RPMI7951 (cell line): ENCODE measurements at places on chromosomes 5 and 9. TPM values are rescaled to one million over a fixed set of nuclear protein-coding genes. Genes with fewer than 3 reads are reported as not detected.
A peak's percentile ranks its signal among the peaks of the same experiment; 100 is the strongest.

GRCh38 chr9:91060520-91061343 lies 259.1 kb downstream of the SYK start:
- DNase-seq: peak; percentile 91

DNA sequence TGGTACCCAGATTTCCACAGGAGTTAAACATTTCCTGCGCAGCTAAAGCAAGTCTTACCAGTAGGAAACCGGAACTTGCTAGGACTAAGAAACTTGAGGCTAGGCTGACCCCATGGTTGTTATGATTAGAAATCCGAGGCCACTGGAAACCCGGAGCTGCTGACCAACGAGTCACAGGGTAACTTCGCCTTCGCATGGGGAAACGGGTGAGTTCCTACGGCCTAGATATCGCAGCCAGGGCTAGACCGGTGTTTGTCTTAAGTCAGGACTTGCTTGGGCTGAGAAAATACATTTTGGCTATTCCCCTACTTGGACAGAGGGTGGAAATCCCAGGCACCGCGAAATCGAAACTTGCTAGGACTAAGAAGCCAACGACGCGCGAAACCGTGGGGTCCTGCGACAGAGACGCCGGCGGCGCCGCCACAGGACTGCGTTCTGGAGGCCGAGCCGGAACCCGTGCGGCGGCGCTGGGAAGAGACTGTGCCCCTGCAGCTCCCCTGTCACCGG lies 1.6 kb upstream of the ANXA2R start:
- peak; percentile 78 for DNase-seq

- DNase-seq: no peak
Observed at GRCh38 chr5:134540747-134541733, 15.6 kb downstream of the JADE2 start.

DNA sequence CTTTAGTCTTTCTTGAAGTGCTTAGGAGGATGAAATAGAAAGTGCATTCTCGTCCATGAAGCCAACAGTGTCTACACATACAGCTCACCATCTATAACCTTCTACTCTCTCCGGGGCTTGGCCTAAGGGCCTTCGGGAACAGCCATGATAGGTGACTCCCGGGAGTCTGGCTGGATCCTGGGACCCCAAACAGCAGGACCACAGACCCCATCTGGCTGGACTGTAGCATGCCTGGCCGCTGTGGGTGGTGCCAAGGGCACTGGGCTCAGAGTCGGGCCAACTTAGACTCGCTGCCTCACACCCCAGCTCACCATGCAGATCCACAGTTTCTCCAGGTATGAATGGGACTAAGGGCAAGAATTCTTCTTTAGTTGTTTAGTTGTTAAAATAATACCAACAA lies 16.3 kb downstream of the GABBR2 start:
- no peak for DNase-seq

GRCh38 chr5:112656451-112656850 lies 81.2 kb upstream of the APC start:
- DNase-seq: no peak

Gene TSTD2
- total RNA-seq: 14.1 and 14.5 TPM in 2 replicates

GRCh38 chr9:93673839-93674334 lies 97.5 kb downstream of the PHF2 start:
- DNase-seq: no peak

DNA sequence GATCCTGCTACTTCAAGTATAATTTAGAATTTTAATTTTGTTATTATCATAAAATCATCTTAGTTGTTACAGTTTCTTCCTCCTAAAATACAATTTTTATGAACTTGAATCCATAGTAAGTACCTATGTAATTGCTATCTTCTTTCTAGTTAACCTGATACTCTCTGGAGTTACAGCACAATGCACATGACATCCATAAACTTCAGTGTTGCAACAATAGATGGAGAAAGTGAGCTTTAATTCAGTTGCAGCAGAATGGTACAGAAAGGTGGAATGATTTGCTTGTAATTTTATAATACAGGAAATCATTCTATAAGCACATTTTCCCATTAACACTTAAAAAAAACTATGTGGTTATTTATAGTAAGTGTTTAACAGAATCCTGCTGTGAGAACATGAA lies 372.0 kb downstream of the CDH9 start:
- no peak for DNase-seq

Gene TTC16
- not detected in 2 replicates for total RNA-seq

- no peak for DNase-seq
Observed at GRCh38 chr9:95820074-95820473, 55.4 kb upstream of the ERCC6L2 start.

DNA sequence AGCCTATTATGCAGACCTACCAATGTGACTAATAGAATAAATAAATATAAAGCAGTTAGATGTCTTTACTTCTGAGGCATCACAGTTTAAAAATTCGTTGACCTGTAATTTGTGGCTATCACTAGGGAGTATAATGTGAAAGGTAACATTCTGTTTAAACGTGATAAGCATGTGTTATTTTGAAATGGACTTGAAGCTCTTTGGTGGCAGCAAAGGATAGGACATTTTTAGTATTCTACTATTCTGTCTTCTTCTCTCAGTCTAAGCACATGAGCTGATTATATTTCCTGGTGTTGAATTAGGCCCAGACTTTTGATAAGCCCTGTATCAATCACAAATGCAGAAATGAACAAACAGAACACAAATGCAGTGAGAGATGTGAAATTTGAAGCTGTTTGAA lies 974.0 kb upstream of the CDH10 start:
- no peak for DNase-seq

Gene FOXD4L4
- total RNA-seq: 0.20 TPM in 1 of 2 replicates, not detected in the other

DNA sequence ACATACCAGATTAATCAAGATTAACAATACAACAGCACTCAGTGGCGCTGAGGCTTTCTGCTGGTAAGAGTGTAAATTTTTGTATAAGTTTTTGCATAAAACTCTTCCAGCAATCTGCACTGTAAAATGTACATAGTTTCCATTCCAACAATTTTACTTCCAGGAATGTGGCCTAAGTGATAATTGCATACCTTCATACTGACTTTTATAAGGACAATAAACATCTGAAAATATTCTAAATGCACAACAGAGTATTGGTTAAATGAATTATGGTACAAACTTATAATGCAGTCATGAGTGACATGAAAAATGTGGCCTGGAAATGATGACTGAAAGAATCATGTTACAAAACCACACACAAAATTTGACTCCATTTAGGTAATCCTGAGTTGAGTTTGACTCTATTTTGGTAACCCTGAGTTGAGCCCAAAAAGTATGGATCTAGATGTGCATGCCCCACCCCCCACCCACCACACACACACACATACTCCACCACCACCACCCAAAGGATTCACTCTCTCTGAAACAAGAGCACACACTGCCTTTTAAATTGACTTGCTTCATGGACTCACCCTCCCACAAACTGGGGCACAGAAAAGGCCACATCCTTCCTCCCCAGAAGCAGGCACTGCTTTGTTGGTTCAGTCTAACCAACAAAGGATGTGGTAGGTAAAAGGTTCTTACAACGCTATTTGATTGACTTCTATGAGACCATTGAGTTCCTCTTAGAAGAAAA lies 137.6 kb downstream of the SUSD1 start:
- DNase-seq: peak; percentile 48

DNA sequence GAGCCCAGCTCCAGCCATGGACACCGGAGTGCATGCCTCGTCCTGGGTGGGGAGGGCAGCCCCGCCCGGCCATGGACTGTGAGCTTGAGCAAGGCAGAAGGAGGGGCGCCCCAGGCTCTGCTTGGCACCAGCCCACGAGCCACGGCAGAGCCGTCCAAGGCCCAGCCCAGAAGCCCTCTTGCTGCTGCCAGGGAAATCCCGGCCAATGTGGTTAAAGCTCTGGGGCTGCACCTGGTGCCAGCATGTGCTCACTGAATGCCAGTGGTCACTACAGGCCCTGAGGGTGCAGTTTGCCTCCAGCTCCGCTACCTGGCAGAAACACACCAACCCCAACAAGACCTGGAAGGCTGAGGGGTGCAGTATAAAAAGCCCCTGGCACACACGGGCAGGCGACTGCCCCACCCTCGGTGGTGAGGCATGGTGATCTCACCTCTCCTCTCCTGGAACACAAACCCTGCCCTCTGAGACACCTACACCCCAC lies 11.8 kb downstream of the BRD3 start:
- DNase-seq: peak; percentile 79

- DNase-seq: no peak
Observed at GRCh38 chr5:157989296-157989695, 130.4 kb upstream of the CLINT1 start.

GRCh38 chr9:135447126-135447525 lies 32.5 kb upstream of the PPP1R26 start:
- DNase-seq: no peak

- DNase-seq: peak; percentile 47
Observed at GRCh38 chr5:56829137-56829908, 14.0 kb downstream of the MAP3K1 start.

GRCh38 chr9:79149585-79149984 lies 422.2 kb upstream of the TLE4 start:
- no peak for DNase-seq

DNA sequence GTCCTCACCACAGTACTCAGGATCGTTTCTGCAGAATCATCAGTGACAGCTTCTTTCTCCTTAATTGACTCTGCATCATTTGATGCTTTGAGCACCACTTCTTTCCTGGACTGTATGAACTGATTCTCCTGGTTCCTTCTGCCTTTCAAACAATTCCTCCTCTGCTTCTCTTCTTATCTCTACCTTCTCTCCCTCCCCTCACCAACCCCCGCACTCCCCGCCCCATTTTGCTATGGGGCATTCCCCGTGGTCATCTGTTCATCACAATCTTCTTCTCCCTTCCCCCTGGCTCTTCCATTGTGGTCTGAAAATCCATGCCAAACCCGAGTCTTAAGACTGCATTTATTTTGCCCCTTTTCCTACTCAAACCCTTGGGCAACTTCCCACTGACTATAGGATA lies 57.9 kb downstream of the FAM78A start:
- DNase-seq: no peak

Gene PCDHB3
- total RNA-seq: 0.12 and 0.20 TPM in 2 replicates

DNA sequence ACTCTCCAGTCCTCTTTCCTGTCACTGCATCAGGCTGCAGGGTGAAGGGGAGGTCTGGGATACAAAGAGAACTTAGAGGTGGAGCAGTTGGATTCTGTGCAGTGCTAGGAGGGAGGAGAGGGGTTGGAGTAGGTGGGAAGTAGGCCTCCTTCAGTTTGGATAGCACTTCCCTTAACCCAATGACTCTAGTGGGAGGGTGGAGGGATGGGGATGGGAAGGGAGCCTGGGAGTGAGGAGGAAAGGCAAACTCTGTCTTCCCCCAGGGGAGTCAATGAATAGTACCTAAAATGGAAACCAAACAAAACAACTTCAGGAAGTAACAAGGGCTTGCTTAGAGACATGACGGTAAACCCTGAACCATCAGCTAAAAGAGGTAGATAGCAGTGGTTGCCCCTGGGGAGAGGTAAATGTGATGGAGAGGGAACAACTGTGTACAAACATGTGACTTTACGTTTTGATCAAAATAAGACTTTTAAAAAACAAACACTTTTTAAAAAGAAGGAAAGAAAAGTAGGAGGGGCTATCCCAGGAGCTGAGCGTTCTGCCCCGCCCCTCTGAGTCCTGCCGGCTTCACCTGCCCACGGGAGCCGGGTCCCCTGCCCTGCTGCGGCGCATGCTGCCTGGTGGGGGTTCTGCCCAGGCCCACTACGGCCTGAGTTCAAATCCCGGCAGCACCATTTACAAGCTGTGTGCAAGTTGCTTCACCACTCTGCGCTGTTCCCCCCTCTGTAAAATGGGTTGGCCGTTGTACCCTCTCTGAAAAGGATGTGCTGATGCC lies 30.9 kb downstream of the GSN start:
- no peak for DNase-seq

Gene FOXD4L5
- total RNA-seq: not detected in 2 replicates

GRCh38 chr9:125190361-125190801 lies 778 bp upstream of the PPP6C start:
- no peak for DNase-seq

Gene ZNF354B
- total RNA-seq: 2.6 and 6.1 TPM in 2 replicates

GRCh38 chr9:132069046-132069898 lies 10.4 kb downstream of the MED27 start:
- no peak for DNase-seq

DNA sequence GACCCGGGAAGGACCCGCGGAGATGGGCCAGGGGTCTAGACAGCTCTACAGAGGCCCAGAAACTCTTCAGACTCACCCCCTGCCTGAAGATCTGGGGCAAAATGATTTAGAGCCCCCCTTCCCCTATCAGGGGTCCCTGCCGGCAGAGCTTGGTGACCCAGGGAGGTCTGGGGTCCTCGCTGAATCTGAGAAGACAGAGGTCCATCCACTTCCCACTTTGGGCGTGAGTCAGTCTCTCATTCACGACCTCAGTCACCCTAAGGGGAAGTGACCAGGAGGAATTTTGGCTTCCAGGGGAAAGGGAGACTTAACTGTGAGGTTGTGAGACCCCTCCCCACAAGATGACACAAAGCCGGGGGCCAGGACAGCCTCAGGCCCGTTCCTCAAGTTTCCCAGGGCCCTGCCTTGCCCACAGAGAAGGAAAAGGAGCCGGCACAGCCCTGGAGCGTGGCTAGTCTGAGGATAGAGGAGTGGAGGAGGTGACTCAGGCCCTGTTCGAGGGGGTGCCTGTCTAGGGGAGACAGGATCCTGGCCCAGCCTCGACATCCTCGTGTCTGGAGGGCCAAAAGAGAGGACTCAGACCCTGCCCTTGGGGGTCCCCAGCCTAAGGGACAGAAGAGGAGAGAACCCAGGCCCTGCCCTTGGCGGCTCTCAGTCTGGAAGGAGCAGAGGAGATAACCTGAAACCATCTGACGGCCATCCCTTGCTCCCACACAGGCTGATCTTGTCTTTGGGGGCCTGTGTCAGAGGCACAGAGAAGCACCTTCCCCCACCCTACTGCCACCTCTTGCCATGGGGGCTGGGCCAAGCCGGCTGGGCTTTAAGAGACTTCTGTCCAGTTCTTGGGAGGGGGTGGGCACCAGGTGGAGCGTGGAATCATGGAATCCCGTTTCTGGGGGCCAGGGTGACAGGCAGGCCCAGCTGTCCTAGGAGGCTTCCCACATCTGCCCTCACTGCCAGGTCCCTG lies 889 bp downstream of the PDLIM4 start:
- DNase-seq: no peak

DNA sequence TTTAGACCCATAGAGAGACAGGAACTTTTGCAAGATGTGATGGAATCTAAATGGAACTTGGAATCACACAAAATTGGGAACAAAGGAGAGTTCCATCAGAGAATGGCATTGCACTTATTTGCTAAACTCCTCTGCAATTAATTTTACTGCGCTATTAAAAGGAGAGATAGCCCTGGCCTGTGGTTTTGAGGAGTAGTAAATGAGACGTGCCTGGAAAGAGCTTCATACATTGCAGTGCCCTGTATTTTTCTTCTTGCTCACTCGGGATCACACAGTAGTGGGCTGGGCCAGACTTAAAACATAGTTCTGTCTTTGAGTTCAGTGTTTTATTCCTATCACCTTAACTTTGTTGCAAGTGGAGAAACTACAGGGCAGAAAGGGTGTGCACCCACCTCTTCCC lies 94.4 kb upstream of the SLC27A6 start:
- DNase-seq: no peak
